ENCODE measurements at places on chromosomes 2 and 18.

GRCh38 chr2:37631292-37631691, 40.1 kb downstream of the CDC42EP3 start:
- no peak for DNase-seq

DNA sequence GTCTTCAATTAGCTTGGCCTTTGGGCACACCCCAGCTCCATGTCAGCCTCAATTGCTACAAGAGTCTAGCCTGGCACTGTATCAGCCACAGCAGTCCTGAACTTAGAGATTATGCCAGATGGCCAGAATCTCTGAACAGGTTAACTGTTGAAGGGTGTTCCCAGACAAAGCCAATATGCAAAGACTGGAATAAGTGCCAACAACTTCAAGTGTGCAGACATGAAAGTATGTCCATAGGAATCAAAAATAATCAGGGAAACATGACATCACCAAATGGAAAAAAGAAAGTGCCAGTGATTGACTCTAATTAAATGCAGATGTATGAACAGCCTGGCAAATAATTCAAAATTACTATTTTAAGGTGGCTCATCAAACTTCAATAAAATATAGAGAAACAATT, 98.5 kb upstream of the DOCK10 start:
- no peak for DNase-seq

DNA sequence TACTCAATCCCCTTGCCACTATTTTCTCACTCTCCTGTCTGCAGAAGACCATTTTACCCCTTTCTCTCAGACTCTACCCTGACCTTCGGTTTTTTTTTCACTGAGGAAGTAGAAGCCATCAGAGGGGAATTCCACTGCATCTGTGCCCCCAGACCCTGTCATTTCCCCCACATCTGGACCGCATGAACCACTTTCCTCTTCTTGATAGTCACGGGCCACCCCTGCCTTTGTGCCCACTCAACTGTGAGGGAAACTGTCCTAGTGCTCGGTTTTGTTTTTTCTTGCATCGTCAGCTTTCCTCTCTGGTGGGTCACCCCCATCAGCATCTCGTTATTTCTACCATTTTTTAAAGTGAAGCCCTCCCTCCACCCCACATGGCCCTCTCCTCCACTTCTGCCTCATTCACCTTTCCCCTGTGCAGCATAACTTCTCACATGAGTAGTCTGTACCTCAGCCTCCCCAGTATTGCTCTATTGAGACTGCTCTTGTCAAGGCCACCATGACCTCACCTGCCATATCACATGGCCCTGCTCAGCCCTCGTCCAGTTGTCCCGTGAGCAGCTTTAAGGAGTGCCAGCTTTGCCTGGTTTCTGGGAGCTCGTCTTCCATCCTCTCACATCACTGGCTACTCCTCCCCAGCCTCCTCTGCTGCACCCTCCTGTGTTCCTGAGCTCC, 32.4 kb downstream of the TMEM87B start:
- no peak for DNase-seq

DNA sequence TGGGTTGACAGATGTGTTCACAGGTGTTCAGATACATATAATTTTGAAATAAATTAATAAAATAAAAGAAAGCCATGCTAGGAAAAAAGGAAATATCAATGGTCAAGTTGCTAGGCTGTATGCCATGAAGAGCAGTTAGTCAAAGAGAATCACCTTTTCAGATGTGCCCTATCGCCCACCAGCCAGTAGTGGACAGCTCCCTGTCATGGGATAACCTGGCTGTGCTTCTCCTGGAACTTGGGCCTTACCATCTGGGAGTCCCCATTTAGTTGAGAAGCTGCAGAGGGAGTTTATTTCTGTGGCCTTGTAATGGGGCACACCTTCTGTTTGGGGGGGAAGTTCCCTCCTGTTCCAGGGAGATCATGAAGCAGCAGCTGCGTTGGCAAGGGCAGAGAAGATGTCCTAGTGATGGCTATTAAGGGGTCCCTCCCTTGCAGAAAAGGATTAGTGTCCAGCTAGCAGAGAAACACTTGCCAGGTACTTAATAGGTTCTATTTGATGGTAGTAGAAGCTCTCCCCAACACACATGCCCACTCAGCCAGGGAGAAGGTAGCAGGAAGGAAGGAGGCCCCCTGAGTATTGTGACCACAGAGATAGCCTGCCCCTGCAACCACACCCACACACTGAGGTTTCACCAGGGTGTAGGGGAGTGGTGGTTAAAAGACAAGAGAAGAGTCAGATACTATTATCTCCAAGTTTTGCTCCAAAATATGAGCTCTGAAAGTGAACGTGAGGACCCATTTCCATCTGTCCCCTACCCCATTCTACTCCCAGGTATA, 117.7 kb downstream of the B3GNT2 start:
- DNase-seq = no peak

GRCh38 chr2:24913911-24914310, 6.1 kb downstream of the ADCY3 start:
- no peak for DNase-seq

Data from stimulated activated CD4-positive, alpha-beta T cell treated with anti-CD3 and anti-CD28 coated beads, Interleukin-12 subunit alpha, Interleukin-12 subunit beta, amount 100 ng/mL, for 48 hours (primary cell).